Neural progenitor cell (in vitro differentiated cells): ENCODE measurements at places on chromosomes 1 and 21. TPM values are rescaled to one million over a fixed set of nuclear protein-coding genes. Genes with fewer than 3 reads are reported as not detected.
A peak's percentile ranks its signal among the peaks of the same experiment; 100 is the strongest.

GRCh38 chr1:119005724-119006405 lies 17.7 kb upstream of the TBX15 start:
- no peak for DNase-seq

DNA sequence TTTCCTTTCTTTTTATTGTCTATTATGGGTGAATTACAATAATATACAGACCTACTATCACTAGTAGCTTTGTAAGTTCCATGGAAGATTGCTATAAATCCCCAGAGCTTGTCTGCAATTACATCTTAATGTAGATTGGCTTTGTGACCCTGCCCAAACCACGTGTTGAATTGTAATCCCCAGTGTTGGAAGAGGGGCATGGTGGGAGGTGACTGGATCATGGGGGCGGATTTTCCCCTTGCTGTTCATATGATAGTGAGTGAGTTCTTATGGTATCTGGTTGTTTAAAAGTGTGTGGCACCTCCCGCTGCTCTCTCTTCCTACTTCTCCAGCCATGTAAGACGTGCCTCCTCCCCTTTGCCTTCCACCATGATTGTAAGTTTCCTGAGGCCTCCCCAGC lies 34.9 kb upstream of the CDC42BPA start:
- no peak for DNase-seq

- DNase-seq = peak; percentile 16
These were observed at the start of gene SAMD13 for GRCh38 chr1:84301004-84301784. TSS of gene SAMD13 (plus strand) at chr1:84301708. CDS start at chr1:84303235, 1,527 bp downstream.

- DNase-seq = no peak
These were observed 116.4 kb downstream of the OLFML2B start for GRCh38 chr1:161907265-161907664.

Gene FAM43B
- total RNA-seq = 0.09 TPM in 1 of 2 replicates, not detected in the other
